ENCODE measurements at places on chromosomes 7 and 10.
A peak's percentile ranks its signal among the peaks of the same experiment; 100 is the strongest.

DNA sequence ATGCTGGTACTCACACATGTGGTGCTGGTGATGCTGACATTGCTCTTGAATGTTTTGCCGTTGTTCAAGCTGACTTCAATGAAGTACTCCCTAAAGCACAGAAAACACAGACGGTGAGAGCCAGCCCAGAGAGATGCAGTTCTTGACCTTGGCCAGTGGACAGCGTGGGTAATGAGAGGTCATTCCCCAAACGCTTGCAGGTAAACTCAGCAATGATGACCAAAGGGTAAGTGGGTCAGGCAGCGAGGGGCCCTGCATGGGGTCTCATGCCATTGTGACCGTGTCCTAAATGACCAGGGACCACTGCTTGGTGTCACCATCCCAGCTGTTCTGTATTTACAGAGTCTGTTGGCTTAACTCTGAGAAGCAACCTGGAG is 32.8 kb upstream of the ANTXRL start:
- no peak for DNase-seq

GRCh38 chr7:18064242-18064838 is 36.7 kb upstream of the PRPS1L1 start:
- DNase-seq, result peak; percentile 17

GRCh38 chr7:105297985-105298384 is 90.7 kb downstream of the SRPK2 start:
- DNase-seq, result no peak

GRCh38 chr10:7786430-7786829 is 1.4 kb downstream of the KIN start:
- no peak for DNase-seq

GRCh38 chr7:6268907-6269306 is 3.5 kb downstream of the CYTH3 start:
- no peak for DNase-seq

- peak; percentile 54 for DNase-seq
Measured at GRCh38 chr10:17348501-17349349, 105.7 kb downstream of the ST8SIA6 start.

DNA sequence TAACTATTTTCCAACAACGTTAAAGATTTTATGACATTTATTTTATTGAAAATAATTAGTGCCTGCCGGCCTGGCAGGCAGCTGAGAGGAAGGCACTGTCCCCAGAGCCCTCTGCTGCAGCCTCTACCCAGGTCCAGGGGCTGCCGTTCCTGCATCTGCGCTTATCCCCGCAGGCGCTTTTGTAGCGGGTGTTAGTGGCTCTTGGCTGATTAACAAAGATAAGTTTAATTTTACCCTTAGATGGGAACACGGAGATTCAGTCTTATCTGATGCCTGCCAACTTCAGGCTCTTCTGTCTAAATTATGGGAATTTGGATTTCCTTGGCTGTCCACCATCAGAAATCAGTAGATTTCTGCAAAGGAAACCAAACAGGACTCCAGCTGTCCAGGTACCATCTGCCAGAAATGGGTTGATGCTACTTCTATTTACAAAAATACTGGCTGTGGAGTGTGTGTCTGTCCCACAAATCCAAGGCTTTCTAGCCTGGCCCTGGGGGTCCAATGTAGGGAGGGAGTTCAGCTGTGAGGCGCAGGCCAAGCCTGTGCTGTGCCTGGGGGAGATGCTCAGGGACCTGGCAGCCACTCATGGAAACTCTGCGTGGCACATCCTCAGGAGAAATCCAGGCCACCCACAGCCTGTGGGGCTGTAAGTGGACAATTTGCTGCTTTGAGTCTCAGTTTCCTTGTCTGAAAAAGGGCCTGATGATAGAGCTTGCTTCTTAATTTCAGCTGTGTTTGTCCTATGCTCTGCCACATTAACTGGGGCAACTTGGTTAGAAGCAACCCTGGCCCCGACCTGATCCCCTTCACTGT is 62.0 kb upstream of the IGFBP3 start:
- DNase-seq, result no peak
